Skeletal muscle cell (primary cell): ENCODE measurements at places on chromosomes 7 and 10.

- no peak for DNase-seq
Measured at GRCh38 chr7:35757574-35757973, 43.3 kb upstream of the SEPTIN7 start.

GRCh38 chr7:16660702-16661464, 14.9 kb downstream of the BZW2 start:
- no peak for DNase-seq

DNA sequence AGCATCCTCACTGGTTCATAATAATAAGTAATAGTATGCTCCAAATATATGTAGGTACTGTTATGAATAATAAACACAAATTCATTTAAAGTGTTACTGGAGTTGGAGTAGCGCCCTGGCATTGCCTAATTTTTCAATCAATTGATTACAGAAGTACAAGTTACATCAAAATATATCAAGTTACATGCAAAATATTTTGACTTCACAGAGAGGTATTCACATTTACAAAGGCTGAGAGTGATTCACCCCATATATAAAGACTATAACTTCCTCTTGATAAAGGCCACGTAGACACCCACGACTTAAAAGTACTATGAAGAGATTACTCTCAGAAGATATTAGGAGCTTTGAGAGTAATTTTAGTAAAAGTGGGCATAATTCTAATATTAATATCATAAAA, 13.6 kb upstream of the COL17A1 start:
- peak; percentile 25 for DNase-seq

DNA sequence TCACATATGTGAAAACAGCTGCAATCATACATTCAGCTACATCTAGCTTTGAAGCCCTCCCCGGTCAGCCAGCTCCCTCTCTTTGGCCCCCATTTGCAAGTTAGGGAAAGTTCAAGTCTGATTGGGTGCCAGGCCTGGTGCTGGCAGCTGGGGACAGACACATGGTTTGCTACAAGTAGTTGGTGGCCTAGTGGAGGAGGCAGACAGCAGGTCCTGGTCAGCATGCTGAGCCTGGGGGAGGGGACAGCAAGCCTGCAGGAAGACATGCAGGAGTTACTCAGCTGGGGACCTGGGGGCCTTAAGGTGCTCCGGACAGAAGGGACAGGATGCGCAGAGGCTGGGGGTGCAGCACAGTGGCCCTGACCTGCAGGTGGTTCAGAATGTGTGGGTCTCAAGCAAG, 956.9 kb upstream of the ZNF722 start:
- DNase-seq: no peak

- no peak for DNase-seq
Measured at GRCh38 chr10:1594372-1595241, 142.7 kb downstream of the ADARB2 start.

DNA sequence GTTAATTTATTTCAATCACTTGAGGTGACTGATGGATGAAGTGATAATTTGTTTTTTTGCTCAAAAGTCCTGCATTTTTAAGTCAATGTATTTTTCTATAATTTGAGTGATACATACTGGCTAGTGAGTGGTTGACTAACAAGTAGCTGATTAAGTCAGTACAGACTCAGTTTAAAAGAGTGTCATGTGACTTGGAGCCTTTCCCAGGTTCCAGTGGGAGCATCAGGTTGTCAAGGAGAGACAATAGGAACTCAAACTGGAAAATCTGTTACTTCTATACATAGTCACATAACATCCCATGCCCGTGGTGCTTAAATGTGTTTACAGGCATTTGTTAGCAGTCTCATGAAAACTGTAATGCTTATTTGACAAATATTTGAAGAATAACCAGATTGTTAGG, 154.7 kb downstream of the ANK3 start:
- DNase-seq: peak; percentile 25

- no peak for DNase-seq
Measured at GRCh38 chr10:43396061-43396927, 12.7 kb downstream of the HNRNPF start.

DNA sequence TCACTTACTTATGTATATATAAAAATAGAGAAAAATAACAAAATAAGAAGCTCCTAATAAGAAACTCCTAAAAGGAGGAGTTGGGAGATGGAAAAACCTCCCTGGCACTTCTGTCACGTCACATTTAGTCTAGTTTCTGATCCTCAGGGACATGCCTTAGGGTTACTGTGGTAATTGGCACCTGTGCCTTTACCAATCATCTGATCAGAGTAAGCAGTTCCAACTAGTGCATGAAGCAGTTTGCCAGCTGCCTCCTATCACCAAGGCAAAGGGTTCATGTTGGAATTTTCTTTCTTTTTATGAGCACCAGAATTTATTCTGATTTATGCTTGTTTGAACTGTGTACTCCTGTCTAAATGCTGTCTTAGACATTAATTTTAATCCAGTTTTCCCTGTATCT, 49.9 kb downstream of the ARL4A start:
- DNase-seq: no peak

GRCh38 chr10:59464483-59464882, 102.1 kb upstream of the FAM13C start:
- DNase-seq: no peak

DNA sequence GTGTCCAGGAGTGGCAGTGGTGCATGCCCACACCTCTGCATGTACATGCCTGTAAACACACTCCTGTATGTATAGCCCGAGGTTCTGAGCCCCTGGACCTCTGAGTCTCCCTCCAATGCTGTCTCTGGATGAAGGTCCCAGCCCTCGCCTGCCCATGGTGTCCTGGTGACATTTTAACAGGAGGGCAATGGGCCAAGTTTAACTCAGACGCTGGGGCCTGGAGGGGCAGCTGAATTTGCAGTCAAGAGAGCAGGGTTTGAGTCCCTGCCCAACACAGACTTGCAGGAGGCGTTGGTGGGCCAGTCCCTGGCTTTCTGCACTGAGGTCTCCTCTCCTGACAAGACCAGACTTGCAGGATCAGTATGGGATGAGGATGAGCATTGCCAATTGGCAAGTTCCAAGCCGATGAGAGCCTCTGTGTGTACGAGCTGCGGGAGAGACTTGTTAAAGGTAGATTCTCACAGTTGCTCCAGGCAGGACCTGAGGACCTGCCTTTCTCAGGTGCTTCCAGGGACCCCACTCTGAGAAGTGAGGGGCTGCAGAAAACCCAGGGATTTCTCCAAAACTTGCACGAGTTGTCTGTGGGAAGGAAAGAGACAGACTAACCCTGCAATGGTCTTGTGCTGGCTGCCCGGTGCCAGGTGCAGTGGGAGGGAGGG, 141.9 kb downstream of the ELFN1 start:
- DNase-seq: no peak

DNA sequence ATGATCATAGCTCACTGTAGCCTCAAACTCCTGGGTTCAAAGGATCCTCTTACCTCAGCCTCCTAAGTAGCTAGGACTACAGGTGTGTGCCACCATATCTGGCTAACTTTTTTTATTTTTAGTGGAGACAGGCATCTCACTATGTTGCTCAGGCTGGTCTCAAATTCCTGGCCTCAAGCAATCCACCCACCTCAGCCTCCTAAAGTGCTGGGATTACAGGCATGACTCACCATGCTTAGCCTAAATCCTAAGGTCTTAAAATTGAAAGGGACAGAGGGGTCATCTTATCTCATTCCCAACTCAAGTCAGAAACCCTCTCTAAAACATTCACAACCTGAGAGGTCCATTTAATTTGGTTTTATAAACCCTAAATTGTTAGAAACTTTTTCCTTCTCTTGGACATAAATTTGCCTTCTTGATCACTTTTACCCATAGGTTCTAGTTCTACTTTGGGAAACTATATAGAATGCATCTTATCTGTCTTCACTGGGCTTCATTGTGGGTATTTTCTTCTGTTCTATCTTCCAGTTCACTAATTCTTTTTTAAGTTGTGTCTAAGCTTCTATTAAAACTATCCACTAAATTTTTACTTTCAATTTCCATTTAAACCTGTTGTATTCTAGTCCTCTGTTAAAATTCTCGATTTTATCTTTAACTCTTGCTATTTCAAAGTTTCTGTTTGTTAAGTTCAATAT, 183.4 kb upstream of the KAT6B start:
- no peak for DNase-seq

GRCh38 chr7:81367326-81367931, 402.4 kb downstream of the HGF start:
- peak; percentile 83 for DNase-seq

DNA sequence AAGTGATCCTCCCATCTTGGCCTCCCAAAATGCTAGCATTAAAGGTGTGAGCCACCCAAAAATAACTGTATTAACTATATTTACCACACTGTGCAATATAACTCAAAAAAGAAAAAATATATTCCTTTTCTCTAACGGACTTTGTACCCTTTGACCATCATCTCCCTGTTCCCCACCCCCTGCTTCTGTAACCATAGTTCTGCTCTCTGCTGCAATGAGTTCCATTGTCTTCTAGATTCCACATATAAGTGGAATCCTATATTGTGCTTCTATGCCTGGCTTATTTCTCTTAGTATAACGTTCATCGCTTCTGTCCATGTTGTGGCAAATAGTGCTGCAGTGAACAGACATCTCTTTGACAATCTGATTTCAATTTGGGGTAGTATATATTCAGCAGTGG, 4.2 kb downstream of the TMEM248 start:
- DNase-seq: no peak

DNA sequence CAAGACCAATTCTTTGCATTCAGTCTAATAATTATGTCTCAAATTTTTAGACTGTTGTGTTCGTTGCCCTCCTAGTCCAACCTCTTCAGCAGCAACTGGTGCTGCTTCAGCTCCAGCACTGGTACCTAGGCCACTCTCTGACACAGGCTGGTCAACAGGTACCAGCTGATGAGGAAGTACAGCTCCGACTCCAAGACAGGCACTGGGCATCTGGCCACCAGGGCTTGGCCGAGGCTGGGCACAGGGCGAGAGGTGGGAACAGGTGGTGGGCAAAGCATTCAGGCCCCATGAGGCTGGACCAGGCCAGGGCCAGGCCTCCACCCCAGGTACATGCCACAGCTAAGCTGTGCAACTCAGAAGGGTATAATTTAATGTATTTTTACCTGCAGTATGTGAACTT, 151.5 kb upstream of the AGR3 start:
- no peak for DNase-seq

DNA sequence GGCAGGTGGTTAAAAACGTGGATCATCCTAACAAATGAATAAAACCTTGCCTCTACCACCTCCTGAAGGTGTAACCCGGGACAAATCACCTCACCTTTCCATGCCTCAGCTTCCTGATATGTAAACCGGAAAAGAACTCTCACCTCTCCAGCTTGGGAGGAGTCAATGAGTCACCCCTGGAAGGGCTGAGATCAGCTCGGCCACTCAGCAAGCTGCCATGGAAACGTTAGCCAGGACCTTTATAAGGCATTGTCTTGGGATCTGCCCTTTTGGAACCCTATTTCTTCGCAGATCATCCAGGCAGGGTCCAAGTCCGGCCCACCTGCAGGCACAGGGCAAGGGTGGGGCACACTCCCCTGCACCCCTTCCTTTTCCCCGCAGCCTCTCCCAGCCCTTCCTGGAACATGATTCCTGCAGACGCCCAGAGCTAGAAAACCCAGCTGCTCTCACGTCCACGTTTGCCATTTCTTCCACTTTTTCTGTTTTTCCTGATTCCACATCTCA, 81.6 kb upstream of the PFKP start:
- DNase-seq: no peak

GRCh38 chr10:119750391-119751230, 24.8 kb downstream of the INPP5F start:
- peak; percentile 59 for DNase-seq

DNA sequence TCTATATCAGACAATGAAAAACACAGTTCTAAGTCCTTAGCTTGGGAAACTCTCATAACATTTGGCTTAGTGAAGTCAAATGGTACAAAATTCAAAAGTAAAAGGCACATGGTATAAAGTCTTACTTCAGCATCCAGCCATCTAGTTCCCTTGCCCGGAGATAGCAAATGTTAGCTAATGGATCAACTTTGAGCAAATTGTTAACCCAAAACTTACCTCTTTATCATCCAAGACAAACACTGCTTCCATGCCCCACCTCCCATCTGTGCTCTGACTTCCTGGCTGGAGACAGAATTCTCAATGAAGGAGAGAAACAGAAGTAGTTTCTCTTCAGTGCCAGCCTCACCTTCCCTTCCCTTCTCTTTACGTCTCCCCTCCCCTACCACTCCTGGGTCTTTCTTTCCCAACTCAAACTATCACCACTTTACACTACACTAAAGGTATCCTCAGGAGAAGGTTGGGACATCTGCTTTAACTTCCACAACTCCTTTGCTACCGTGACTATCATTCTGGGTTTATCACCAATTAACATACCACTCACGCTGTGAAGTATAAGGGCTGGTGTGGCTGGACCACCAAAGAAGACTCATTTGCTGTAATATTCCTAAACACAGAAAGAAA, 21.2 kb upstream of the ZNRF2 start:
- DNase-seq: no peak

DNA sequence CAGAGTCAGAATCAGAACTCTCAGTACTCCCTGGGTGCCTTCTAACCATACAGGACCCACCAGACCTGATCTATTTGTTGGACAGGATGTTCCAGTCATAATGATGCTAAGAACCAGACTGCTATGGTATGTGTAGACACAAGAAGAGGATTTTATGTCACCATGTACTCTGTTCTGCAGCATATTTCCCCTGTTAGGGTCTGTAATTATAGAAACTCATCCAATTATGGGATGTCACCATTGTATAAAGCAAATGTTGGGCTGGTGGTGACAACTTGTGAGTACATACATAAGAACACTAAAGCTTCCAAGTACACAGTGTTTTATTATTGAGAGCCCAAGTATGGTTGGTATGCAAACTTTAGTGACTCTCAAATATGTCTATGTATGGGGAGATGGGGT, 67.1 kb upstream of the AGBL3 start:
- peak; percentile 47 for DNase-seq

- DNase-seq: no peak
Measured at GRCh38 chr7:94109556-94109955, 105.4 kb upstream of the BET1 start.

GRCh38 chr10:113261611-113262091, 291.2 kb upstream of the HABP2 start:
- no peak for DNase-seq

- no peak for DNase-seq
Measured at GRCh38 chr10:60719721-60720120, 58.6 kb upstream of the CDK1 start.

GRCh38 chr7:130423501-130424037, 17.2 kb downstream of the CEP41 start:
- DNase-seq: no peak

DNA sequence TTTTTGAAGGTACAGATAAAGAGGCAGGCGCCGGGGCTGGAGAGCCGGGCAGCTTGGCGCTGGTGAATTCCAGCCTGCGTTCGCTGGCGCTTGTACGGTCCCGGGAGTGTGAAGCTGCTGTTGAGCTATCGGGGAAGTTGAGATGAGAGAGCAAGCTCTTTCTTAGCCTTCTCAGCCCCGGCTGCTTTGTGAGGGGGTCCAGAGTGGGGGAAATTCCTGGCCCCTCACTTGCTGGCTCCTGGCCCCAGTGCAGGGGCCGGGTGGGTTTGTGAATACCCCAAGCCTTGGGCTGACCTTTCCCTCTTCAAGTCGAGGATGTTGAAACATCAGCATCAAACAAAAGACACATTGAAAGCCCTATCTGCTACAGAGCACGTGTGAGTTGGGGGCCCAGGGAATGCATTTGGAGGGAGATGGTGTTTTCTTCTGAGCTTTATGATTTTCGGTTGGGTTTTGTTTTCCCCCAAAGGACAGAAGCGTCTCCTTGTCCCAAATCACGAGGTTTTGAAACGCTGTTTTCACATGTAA, 2.7 kb downstream of the ZMIZ1 start:
- no peak for DNase-seq
